ENCODE measurements at places on chromosomes 11 and 22.

DNA sequence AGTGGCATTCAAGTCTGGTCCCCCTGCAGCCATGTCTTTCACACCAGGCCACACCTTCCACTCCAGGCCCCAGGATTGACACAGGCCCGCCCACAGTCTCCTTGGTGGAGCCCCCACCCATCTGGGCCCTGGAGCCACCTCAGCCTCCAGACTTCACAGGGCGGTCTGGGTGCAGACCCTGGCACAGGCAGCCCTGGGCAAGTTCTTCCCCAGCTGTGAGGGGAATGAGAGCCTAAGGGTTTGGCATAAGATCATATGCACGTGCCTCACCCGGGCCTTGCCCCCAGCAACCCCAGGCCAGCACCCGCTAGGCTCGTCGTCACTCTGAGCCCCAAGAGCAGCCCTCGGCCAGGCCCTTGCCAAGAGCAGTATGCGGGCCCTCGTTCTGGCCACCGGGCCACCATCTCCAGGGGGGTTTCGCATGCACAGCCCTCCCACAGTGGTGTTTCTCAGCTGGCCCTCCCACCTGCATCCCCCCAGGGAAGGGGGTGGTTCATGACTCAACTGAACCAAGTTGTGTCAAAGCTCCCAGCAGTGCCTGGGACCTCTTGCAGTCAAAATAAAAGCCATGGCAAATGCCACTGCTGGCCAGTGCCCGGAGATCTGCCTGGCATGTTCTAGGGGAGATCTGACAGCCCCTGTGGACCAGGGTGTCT, 70.4 kb upstream of the KCNQ1OT1 start:
- no peak for DNase-seq

GRCh38 chr22:18024276-18024939, at the start of gene MICAL3:
Gene MICAL3 (minus strand): TSS chr22:18024561. CDS start chr22:17906812, 117,749 bp downstream.
- no peak for DNase-seq

- no peak for DNase-seq
Measured at GRCh38 chr11:14764579-14765527, 121.2 kb downstream of the PDE3B start.

GRCh38 chr11:122664188-122664587, 8.7 kb downstream of the UBASH3B start:
- DNase-seq = no peak

DNA sequence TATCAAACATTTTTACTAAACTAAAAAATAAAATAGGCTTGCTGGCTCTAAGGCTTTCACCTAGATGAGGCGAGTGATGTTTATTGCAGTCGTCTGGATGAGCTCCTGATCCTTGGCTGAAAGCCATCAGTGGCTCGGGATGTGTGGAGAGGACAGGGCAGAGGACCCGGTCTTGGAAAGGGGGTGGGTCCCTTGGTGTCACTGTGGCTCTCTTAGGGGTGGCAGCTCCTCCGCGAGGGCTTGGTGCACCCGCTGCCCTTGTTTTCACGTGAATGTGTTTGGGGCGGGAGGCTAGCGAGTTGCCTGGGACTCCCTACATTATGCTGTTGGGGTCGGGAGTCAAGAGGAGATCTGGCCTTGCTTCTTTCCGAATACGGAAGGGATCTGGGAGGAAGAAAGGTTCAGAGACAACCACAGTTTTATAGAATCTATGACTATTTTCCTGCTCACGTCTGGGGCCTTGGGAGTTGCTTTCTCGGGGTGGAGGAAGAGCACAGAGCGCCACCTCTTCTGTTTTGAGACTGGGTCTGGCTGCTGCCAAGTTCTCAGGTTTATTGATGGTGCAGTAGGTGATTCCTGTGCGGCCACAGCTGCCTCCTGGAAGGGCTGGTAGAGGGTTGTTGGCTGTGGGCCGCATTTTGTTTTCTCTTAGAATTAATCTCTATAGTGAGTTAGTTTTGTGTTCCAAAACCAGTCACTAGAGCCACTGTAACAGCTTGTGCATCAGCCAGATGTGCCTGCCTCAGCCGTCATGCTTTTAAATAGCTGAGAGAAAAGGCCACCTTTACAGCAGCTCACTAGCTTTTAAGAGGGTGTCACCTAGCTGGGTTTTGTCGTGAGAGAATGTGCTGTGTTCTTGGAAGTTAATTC, 12.8 kb downstream of the TBC1D22A start:
- no peak for DNase-seq

DNA sequence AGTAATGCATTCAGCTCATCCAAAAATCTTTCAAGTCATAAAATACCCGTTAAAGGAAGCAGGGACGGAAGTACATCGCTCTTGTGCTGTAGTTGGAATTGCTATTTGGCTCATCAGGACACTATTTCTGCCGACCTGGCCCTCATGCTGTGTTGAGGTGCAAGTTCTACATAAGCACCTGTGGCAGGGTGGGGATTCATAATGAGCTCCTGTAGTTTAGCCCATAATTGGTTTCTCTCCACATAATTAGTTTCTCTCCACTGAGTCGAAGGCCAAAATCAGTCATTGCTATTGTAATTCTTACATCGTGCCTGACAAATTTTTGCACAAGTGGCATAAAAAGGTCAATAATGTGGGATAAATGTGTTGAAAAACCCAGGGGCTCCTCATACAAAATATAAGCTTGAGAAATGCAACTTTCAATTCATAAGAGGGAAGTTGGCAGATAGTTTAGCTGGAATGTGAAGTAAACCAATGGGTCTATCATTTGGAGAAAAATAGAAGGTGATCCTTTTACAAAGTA, 14.9 kb upstream of the ISX start:
- no peak for DNase-seq

All from SHP77 treated with DMSO at 0.1 percent for 48 hours (cell line).